ENCODE measurements at places on chromosomes 5 and 9. TPM values are rescaled to one million over a fixed set of nuclear protein-coding genes. Genes with fewer than 3 reads are reported as not detected.

GRCh38 chr5:63727583-63727982 lies 234.7 kb downstream of the HTR1A start:
- no peak for DNase-seq

IL31RA gene
- 0.80 TPM for total RNA-seq

GRCh38 chr5:79663212-79663611 lies 26.4 kb upstream of the CMYA5 start:
- no peak for DNase-seq

- DNase-seq, result no peak
Measured at GRCh38 chr9:77435688-77436087, 212.4 kb downstream of the GNA14 start.

ZNF883 gene
- total RNA-seq, result not detected

CTSV gene
- total RNA-seq, result 0.24 TPM

GRCh38 chr9:89533411-89534095 lies 35.6 kb upstream of the SEMA4D start:
- no peak for DNase-seq

- no peak for DNase-seq
Measured at GRCh38 chr5:113081091-113081839, 104.7 kb downstream of the DCP2 start.

- no peak for DNase-seq
Measured at GRCh38 chr5:22683050-22683449, 170.1 kb downstream of the CDH12 start.

LHX3 gene
- total RNA-seq, result not detected

GRCh38 chr9:76738402-76738801 lies 25.8 kb upstream of the PCA3 start:
- DNase-seq, result no peak

FOXD4L5 gene
- total RNA-seq, result 0.27 TPM

TEX48 gene
- total RNA-seq, result 1.0 TPM

GRCh38 chr9:90916147-90916734 lies 114.6 kb downstream of the SYK start:
- no peak for DNase-seq

GRCh38 chr5:150161242-150162141 lies 5.1 kb upstream of the CDX1 start:
- peak; percentile 68 for DNase-seq

CARTPT gene
- total RNA-seq, result not detected

CCDC107 gene
- 20.6 TPM for total RNA-seq

GRCh38 chr5:122906768-122907167 lies 61.4 kb downstream of the SNX24 start:
- no peak for DNase-seq

DNA sequence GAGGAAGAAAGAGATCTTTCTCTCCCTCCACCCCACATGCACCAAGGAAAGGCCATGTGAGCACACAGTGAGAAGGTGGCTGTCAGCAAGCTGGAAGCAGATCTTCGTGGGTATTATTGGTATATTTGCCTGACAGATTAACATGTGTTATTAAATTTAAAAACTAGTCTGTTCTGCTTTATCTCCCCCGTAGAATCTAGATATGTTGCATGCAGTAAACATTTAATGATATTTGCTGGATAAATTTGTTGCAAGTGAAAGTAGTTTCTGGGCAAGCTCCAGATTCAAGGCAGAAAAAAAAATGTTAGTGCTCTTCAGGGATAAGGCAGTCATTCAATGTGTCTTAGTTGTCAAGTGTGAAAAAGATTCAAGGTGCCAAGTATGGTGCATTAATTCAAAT lies 215.0 kb upstream of the TAS2R1 start:
- DNase-seq, result no peak

DNA sequence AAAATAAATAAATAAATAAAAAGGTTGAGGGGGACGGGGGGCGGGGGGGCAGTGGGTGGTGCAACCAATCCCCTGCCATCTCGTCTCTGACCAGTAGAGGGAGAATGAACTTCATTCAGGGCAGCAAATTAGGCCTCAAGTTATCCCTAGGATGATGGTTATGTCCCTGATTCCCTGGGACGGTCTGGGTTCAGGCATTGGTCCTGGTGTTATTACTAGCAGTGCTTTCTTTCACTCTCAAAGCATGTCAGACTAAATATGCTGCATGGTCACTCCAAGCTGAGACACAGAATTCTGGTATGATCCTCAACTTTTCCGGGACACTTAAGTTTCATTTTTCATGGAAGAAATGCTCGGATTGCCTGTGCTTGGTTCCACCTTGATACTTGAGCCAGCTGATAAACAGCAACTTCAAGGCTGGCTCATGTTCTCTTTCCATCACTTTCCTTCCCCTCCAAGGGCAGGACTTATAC lies 59.4 kb downstream of the DAP start:
- DNase-seq, result no peak

DNA sequence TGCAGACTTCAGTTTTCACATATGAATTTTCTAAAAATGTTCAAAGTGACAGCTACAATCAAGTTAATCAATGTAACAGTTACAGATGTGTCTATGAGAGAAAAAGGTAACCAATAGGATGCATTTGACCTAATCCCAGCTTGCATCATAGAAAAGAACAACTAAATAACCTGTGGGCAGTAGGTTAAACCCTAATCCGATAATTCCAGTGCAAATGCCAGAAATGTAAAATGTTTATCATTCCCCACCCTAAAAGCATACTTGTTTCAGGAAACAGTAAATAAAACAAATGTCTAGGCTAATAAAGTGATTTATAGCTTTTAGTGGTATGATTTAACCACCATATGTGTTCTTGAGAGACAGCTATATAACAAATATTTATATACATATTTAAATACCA lies 592.6 kb downstream of the PRELID2 start:
- no peak for DNase-seq

GRCh38 chr9:112586599-112587155 lies 100.0 kb downstream of the KIAA1958 start:
- no peak for DNase-seq

DNA sequence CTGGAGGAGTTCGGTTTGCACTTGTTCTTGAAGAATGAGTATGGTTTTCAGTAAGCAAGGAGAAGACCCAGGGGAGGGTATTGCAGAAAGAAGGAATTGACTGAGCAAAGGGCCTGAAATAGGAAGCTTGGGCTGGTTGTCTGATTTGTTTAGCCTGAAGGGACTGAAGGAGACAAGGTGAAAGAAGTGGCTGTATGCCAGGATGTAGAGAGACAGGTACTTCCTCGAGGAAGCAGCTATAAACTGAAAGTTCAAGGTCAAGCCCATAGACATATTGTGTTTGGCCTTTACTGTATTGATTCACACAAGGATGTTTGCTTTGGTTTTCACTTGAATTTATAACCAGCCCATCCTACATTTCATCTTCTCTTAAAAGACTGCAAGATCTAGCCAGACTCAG lies 183.1 kb downstream of the PALM2AKAP2 start:
- no peak for DNase-seq

GRCh38 chr5:50711280-50711679 lies 44.8 kb downstream of the PARP8 start:
- peak; percentile 66 for DNase-seq

SLC34A3 gene
- total RNA-seq, result not detected

TOR4A gene
- 11.6 TPM for total RNA-seq

DNA sequence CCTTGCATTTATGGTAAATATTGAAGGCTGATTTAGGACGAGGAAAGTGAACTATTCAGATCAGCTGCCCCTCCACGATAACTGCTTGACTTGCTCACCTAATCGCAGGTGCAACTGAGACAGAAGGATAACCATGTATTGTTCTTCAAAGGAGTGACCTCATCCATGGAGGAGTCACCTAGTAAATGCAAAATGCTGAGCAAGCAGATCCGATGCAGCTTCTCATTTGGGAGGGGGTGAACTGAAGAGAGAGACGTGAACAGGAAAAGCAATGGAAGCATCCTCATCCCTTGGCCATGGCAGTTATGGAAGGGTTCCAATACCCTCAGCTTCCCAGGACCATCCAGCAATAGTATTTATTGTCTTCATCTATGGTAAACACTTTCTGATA lies 47.5 kb downstream of the RASGRF2 start:
- no peak for DNase-seq
